ENCODE measurements at places on chromosomes 12 and 14.
A peak's percentile ranks its signal among the peaks of the same experiment; 100 is the strongest.

GRCh38 chr12:25712169-25712568 lies 159.1 kb upstream of the LMNTD1 start:
- DNase-seq: no peak

GRCh38 chr14:62674563-62675237 lies 370.6 kb downstream of the KCNH5 start:
- DNase-seq: no peak

DNA sequence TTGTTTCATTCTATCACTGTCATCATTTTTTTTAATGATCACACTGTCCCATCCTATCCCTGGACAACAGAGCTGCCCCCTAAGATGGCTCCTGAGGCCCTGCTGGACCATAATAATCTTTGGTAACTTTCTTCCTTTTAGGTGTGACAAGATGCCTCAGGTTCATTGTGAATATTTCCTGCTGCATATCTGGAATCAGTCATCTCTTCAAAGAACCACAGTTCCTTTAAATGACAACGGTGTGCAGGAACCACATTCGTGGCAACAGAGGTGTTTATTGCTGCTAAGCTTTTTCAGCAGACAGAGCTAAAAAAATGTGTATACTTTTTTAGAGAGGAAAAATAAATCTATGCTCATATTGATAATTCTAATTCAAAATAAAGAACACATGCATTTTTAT lies 312.9 kb downstream of the MED13L start:
- DNase-seq: no peak

DNA sequence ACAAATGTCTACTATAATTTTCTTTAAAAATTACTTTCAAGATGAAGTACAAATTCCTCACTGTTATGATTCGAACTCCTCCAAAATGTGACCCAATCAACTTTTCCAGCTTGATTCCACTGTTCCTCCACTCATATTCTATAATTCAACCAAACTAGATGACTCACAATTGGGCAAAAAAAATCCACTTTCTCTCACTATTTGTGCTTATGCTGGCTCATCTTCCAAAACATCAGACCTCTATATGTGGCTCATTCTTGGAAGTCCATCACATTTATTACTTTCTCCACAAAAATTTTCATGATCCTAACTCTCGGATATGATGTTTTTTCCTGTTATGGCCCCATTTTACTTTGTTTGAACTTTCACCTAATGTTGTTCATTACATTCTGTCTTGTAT lies 26.9 kb upstream of the RXYLT1 start:
- no peak for DNase-seq

DNA sequence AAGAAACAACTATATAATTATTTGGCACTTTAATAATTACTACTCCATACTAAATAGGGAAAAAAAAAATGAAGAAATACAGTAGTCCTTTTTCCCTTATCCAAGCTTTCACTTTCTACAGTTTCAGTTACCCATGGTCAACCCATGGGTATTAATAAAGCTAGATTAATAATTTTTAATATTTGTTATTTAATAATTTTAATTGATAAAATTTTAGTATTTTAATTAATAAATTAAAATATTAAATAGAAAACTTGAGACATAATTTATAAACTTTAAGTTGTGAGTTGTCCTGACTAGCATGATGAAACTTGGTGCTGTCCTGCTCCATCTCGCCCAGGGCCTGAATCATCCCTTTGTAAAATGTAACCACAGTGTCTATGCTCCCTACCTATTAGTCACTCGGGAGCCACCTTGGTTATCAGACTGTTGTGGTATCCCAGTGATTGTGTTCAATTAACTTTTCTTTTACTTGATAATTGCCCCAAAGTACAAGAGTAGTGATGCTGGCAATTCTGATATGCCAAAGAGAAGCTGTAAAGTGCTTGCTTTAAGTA lies 71.8 kb downstream of the PAWR start:
- peak; percentile 68 for DNase-seq

- no peak for DNase-seq
Measured at GRCh38 chr14:67963960-67964812, 144.6 kb downstream of the RAD51B start.

- no peak for DNase-seq
Measured at GRCh38 chr14:47778631-47779030, 103.2 kb upstream of the MDGA2 start.

GRCh38 chr14:85234156-85235025 lies 295.6 kb upstream of the FLRT2 start:
- peak; percentile 77 for DNase-seq

DNA sequence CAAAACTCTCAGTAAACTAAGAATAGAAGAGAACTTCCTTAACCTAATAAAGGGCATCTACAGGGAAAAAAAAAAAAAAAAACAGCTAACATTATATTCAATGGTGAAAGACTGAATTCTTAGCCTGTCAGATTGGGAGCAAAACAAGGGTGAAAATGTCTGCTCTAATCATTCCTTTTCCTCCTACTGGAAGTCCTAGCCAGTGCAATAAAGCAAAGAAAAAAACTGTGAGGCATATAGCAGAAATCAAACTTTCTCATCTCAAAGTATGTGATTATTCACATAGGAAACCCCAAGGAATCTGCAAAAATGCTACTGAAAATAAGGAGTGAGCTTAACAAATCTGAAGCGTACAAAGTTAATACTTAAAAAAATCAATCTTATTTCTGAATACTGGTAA lies 170.7 kb downstream of the NUAK1 start:
- no peak for DNase-seq

DNA sequence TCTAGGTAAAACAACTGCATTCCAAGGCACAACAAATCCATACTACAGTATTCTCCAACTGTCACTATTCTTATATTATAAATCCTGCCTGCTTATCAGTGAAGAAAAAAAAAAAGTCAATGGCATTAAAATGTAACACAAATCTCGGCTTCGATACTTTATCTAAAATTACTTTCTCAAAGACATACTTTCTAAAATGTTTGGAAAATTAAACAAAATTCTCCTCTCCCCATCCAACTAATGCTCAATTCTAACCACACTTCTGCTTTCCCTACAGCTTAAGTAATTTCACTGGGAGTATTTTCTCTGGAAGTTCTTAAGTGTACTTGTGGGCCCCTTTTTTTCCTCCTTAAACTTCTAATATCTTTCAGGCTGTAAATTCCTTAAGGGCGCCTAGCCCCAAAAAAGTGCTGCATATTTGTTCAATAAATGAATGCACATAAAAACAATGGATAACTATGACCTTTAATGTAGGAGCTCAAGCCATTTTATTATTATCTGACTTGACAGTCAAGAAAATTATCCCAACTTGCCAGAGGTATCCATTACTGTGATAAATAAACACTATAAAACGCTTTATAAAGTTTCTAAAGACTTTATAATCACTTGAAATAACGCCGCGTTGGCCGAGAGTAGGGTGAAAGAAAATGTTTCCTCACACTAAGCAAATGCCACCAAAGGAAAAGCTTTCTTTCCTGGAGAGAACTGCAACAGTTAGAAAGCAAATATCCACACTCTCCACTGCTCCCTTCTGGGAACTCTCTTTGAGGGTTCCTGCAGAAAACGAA lies 977 bp downstream of the HEATR5A start:
- DNase-seq: peak; percentile 29

GRCh38 chr14:89750908-89751392 lies 203.6 kb downstream of the EFCAB11 start:
- no peak for DNase-seq

DNA sequence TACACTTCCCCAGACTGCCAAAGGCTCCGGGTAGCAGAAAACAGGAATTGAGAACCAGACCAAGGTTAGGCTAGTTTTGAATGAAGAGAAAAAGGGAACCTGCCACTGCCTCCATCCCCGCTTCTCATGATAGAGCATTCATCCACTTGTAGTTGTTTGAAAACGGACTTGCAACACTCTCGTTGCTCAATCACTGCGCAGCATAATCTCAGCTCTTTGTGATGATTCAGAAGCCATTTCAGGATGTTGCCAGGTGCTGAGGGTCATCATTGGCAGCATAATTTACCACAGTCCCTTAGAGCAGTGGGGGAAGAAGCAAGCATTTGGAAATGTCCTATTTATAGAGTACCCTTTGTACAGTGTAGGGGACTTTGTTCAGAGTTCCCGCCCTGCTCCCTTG lies 25.6 kb downstream of the KCNK13 start:
- peak; percentile 87 for DNase-seq

- DNase-seq: peak; percentile 18
Measured at GRCh38 chr14:71416392-71416791, 509.1 kb downstream of the PCNX1 start.

DNA sequence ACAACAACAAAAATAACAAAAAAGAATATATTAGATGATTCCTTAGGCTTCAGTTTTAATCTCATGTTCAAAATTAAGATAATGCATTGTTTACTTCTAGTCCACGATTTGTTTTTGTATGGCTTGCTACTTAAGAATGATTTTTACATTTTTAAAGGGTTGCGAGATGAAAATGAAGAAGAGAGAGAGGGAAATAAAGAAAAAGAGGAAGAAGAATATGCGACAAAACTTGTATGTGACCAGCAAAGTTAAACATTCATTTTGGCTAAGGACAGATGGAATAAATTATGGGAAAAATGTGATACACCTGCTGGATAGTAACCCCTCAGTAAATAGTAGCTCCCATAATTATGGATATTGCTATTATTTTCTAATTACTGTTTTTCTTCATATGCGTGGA lies 1.2 kb upstream of the GIT2 start:
- no peak for DNase-seq

- DNase-seq: peak; percentile 10
Measured at GRCh38 chr14:98976271-98976670, 295.7 kb downstream of the BCL11B start.

DNA sequence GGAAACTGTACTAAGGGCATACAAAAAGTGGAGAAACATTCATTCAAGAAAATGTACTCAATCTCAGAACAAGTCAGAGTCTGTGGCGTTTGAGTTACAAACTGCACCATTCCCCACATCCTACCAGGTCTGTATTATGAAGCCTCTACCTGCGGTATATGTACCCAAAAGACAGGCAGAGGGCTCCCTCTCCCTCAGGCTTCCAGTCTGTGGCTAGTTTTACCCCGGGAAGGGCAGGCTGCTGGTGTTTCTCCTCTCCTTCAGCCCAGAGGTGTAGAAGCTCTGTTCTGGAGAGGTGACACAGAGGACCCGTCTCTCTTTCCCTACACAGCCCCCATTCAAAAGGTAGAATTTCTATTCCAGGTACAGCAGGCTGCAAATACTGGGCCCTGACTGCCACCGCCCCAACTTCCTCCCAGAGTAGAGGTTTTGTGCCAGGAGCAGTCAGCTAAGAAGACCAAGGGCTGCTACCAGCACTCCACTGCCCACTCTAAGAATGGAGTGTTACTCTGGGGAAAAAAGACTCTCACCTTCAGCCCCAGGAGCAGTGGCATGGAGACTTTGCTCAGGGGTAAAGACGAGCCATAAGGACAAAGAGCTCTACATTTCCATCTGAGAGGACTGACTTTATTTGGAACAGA lies 39.4 kb downstream of the PARP11 start:
- DNase-seq: no peak

DNA sequence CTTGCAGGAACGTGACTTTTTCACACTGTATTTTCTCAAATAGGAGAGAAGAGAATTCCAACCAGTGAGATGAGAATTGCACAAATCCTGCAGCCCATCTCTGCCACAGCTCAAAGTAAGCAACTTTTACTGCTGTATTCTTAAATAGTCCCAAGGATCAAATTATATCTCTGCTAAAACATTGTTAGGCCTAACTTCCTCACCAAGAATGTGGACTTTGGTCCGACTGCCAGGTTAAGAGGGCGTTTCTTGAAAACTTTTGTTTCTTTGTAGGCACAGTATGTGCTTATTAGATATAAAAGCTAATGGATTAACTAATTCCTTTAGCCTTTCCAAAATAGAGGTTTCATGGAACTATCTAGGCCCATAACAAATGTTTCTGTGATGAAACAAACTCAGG lies 61.4 kb upstream of the IFNG-AS1 start:
- no peak for DNase-seq

- DNase-seq: no peak
Measured at GRCh38 chr12:115956236-115956635, 321.3 kb downstream of the MED13L start.

DNA sequence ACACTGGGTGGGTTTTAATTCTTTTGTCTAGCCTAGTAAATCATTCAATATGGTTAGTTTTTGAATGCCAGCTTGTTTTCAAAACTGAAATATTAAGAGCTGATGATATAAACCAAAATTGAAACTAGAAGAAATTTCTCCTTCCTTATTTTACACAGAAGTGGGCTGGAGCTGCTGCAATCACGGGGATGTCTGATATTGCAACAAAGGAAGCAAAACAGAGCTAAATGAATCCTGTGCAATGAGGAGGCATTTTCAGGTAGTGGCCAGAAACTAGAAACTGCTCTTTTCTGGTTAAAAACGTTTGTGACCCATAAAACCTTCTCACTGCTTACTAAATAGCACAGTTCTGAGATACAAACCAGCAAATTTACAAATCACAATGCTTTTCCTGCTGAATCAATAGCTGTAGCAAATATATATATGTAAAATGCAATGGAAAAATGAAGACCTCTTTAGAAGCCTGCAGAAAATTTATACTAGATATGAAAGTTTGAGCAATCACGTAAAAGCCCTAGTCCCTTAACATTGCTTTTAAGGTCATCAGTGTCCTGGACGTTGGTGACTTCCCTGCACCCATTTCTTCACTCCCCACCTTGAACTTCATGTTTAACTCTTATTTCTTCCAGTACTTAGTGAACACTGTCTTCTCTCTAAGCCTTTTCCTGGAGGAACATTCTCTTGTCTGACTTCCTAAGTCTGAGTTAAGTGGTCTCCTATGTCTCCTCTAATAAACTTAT lies 15.9 kb upstream of the LRRK2 start:
- no peak for DNase-seq

DNA sequence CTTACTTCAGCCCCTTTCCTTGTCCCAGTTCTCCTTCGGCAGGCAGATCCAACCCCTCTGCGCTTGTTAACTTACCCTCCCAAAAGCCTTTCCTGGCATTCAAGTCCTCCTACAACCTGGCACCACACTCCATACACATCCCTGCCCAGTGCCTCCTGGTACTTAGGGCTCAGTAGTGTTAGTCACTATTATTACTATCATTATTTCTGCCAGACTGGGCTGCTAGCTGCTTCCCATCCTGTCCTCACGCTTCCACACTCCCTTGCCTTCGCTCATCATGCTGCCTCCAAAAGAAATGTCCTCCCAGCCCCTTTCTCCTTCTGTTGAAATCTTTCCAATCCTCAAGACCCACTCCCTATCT lies 1.6 kb upstream of the HDAC7 start:
- DNase-seq: no peak

GRCh38 chr12:111578276-111578970 lies 20.7 kb downstream of the ATXN2 start:
- DNase-seq: peak; percentile 88

- DNase-seq: no peak
Measured at GRCh38 chr12:71356569-71356968, 83.0 kb upstream of the LGR5 start.

DNA sequence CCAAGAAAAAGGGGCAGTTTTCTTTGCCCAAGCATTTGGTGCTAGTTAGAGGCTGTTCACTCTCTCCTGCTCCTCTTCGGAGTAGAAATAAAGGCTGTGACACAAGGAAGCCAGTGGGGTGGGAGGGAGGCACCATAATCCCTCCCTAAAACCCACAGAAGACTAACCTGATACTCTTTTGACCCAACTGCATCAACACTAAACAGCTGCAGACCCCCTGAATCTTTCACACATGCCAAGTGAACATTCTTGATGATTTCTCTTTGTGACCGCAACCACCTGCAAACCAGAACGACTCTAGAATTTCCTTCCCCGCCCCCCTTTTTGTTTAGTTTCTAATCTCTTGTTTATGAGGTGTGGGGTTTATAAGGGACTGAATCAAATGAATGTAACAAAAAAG lies 175.8 kb upstream of the BCL2L14 start:
- no peak for DNase-seq

All from astrocyte (in vitro differentiated cells and primary cell).